LHCN-M2 (cell line): ENCODE measurements at places on chromosomes 3 and 15. TPM values are rescaled to one million over a fixed set of nuclear protein-coding genes. Genes with fewer than 3 reads are reported as not detected.

- no peak for DNase-seq
Observed at GRCh38 chr3:181719991-181720680, 8.4 kb downstream of the SOX2 start.

DNA sequence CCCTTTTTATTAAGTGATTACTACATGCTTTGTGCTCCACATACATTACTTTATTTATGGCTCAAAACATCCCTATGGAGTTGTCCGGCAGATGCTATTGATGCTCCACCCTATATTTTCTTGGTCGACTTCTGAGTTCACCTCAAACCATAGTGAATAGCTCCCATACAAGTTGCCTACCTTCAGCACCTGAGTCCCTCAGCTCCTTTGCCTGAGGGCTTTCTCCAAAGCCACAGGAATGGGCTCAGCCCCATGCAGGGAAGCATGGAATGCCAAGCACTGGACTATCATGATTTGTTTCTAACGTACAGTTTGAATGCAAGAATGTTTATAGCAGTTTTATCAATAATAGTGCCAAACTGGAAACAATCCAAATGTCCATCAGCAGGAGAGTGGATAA lies 124.8 kb upstream of the TNIK start:
- DNase-seq: no peak

The RASGRF1 gene
- total RNA-seq: 1.4 and 5.7 TPM in 2 replicates

DNA sequence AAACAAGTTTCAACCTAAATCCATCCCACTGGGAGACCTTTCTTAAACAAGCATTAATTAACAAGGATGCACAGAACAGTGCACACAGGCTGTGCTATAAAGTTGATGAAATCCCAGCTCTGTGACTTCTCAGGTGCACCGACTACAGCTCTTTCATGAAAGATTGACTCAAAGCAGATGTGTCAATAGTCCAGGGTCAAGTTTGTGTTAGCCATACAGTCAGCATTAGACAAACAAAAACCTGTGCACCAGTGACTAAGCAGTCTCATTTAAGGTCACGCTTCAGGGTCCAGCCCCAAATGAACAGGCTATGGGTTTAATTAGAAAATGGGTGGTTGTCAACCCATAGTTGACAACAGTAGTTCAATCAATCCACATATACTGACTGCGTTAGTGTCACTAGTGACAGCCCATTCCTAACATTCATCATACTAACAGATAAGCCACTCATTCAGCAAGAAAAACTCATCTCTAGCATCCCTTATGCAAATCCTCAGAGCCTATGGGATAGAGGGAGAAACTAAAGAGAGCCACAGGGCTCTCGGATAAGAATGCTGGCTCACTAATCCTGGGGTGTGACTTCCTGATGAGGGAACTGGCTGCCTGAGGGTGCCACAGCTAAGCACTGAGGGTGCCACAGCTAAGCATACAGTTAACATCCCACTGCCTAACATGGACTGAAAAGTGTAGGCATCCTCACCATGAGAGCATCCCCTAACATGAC lies 84.1 kb downstream of the WNT5A start:
- DNase-seq: peak; percentile 57

The SLC22A13 gene
- total RNA-seq: 0.29 and 1.2 TPM in 2 replicates

DNA sequence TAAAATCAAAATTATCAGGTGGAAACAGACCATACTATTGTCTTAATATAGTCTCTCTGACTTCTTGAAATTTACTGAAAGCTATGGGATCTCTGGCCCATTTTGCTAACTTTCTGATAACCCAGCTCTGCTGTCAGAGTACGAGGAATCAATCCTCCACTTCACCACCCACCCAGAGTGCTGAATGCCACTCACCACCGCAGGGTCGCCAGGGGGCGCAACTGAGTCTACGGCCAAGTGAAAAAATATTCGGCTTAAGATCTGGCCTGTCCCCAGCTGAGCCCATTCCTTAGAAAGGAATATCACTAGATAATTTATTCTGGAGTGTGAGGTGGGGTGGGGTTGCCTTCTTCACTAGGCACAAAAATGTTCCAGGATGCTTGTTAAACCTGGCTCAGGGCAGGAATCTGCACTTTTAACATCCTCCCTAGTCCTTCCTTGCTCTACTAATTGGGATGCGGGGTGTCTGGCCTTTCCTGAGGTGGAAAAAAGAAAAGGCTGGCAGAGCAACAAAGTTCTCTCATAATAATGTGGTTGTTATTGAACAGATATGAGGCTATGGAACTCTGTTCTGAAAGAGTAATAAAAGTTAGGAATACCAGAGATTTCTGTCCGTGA lies 520.6 kb downstream of the MFSD1 start:
- peak; percentile 26 for DNase-seq

DNA sequence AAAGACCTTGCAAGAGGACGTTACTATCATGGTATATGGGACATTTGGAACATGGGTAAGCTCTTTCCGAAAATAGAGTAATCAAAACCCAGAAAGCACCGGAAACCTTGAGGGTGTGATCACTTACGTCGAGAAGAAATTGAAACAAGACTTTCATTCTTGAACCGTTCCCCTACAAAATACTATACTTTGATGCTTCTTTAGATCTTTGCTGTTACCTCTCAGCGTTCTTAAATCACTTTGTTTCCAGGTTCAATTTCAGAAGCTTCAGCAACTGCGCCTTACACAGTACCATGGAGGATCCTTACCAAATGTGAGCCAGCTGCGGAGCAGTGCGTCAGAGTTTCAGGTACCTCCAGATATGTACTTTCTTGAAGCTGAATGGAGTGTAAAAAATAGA lies 10.1 kb downstream of the CRTC3 start:
- no peak for DNase-seq

The XPC gene
- total RNA-seq: 43.4 and 45.2 TPM in 2 replicates

The GOLGA6A gene
- total RNA-seq: not detected in 2 replicates

GRCh38 chr3:111895071-111895470 lies 36.0 kb downstream of the PHLDB2 start:
- DNase-seq: peak; percentile 68

- DNase-seq: peak; percentile 90
Observed at GRCh38 chr3:186241910-186242821, 119.9 kb downstream of the DGKG start.

- no peak for DNase-seq
Observed at GRCh38 chr3:117488983-117489382, 779.4 kb downstream of the TUSC7 start.

The NR2E3 gene
- total RNA-seq: 0.06 TPM in 1 of 2 replicates, not detected in the other

GRCh38 chr3:30608598-30608947 lies 2.2 kb downstream of the TGFBR2 start:
- no peak for DNase-seq

- no peak for DNase-seq
Observed at GRCh38 chr3:60979461-60980341, 271.6 kb downstream of the FHIT start.

The THRB gene
- total RNA-seq: 2.6 and 4.4 TPM in 2 replicates

- no peak for DNase-seq
Observed at GRCh38 chr3:150764967-150765366, 2.0 kb upstream of the SIAH2 start.

DNA sequence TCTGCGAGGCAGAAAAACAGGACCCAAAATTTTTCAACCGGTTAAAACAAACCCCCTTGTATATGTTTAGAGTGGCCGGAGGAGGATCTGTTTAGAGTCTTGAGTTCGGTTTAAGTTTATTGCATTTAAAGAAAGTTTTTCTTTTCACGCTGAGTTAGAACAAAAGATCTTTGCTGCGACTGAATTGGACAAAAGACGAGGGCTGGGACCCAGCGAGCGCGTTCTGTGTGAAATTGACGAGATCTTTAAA lies 9.8 kb downstream of the NR2F2 start:
- DNase-seq: no peak

- peak; percentile 28 for DNase-seq
Observed at GRCh38 chr3:165669504-165669903, 167.7 kb downstream of the BCHE start.

GRCh38 chr3:181052256-181052655 lies 62.7 kb upstream of the DNAJC19 start:
- no peak for DNase-seq

The ROPN1 gene
- not detected in 2 replicates for total RNA-seq

The BBS4 gene
- total RNA-seq: 18.1 and 20.0 TPM in 2 replicates

DNA sequence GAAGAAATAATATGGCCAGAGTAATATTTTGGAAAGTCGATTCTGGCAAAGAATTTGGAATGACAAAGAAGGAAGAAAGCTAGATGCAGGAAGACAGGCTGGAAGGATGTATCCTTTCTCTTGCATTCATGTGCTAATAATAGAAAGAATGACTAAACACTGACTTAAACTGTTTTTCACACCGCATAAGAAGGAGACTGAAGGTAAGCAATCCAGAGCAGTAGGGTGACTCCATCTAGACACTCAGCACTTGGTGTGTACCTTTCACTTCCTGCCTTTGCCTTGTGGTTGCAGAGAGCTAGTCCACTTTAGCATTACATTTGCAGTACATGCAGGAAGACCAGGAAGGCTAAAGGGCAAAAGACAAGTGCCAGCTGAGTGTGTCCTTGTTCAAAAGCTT lies 234.6 kb downstream of the RBMS3 start:
- DNase-seq: peak; percentile 74

DNA sequence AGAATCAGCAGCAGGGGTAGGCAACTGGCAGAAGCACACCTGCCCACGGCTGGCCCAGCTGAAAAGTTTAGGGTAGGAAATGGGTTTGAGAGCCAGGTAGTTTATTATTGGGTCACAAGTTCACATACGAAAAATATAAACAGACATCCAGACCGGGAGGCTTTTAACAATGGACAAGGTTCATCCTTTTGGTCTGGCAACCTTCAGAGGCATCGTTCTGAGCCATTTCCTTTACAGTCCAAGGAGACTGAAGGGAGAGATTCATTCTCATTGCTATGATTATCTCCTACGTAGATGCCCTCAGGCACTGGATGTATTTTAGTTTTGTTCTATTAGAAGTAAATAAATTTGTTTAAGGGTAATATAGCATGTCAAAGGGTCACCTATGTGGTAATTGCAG lies 248.0 kb upstream of the THBS1 start:
- no peak for DNase-seq

The SEMA7A gene
- 131 and 158 TPM in 2 replicates for total RNA-seq

GRCh38 chr15:90834626-90835025 lies 33.8 kb upstream of the FURIN start:
- DNase-seq: no peak

DNA sequence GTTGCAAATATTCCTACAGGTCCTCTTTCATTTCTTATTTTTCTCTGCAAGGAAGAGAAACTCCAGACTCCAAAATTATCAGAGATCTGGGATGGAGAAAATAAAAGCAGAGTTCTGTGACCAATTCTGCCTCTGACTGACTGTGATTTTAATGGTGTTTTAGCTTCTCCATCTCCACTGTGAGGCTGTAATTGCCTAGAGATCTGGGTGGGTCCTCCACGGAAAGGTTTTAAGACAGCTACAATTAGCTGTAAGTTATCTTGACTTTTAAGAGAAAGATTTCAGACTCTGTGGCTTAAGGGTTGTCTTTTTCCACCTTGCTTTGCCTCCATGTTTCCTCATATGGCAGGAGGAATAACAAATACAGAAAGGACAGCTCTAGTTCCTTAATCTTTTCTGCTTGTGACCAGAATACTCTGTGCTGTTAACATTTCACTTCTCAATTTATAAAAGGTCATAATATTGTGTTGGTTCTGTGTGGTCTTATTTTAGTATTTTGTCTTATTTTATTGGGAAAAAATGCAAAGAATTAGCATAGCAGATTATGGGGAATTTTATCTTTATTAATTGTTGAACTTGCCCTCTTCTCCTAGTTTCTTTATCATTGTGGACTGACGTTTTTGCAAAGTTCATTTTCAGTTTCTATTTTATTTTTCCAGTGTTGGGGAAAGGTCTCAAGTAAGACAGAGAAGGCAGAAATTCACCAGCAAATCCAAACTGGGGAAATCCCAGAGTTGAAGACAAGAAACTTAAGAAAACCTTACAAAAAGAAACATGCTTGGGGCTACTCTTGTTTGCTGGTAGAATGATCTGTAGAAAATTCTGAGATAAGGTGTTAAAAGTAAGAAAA lies 157.9 kb downstream of the RAP2B start:
- DNase-seq: no peak

GRCh38 chr3:74329096-74329495 lies 285.4 kb downstream of the CNTN3 start:
- DNase-seq: no peak

- no peak for DNase-seq
Observed at GRCh38 chr3:127577448-127577847, 13.1 kb downstream of the TPRA1 start.

The ZPLD1 gene
- 1.1 and 1.2 TPM in 2 replicates for total RNA-seq

GRCh38 chr3:104738271-104738670 lies 628.4 kb upstream of the ALCAM start:
- no peak for DNase-seq
